ENCODE measurements at places on chromosomes 12 and 14.

- no peak for DNase-seq
Observed at GRCh38 chr12:6471989-6472360, 1.5 kb upstream of the VAMP1 start.

DNA sequence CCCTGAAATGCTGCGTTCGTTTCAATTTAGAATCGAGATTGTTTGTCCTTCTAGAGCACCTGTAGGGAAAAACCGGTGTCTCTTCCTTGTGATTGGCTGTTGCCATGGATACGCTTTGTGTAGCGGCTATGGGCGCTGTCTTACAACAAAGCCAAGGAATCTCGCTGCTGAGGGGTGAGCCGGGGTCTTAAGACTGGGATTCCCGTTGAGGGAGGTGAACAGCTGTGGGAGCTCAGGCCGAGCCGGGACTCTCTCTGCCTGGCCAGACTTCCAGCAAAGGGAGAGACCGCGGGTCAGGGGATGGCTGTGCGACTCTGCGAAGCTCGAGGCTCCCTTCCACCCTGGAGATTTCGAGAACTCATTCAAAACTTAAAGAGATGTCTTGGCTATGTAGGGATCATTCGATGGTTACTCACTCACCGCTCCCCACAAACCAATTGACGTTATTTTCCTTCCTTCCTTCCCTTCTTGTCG, at the start of the genes LRRIQ1 and TSPAN19:
Gene LRRIQ1 (plus strand): TSS at position 118 of the 474 bp plus-strand sequence. CDS start 1,826 bp downstream, outside the sequence.
Gene TSPAN19 (minus strand): TSS at position 44 of the 474 bp plus-strand sequence. CDS start 6,331 bp downstream, outside the sequence.
- peak; percentile 67 for DNase-seq

- peak; percentile 90 for DNase-seq
Observed at GRCh38 chr14:91872517-91873470, 5.5 kb upstream of the TC2N start.

DNA sequence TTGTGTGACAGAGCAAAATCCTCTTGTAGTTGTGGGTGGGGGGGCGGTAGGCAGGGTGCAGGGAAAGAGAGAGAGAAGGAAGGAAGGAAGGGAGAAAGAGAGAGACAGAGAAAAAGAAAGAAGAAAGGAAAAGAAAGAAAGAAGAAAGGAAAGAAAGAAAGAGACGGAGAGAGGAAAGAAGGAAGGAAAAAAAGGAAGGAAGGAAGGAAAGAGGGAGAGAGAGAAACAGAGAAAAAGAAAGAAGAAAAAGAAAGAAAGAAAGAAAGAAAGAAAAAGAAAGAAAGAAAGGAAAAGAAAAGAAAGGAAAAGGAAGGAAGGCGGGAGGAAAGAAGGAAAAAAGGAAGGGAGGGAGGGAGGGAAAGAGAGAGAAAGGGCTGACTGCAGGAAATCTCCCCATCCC, 17.6 kb upstream of the FAIM2 start:
- no peak for DNase-seq

GRCh38 chr14:60346706-60347105, 97.7 kb downstream of the PPM1A start:
- DNase-seq = no peak

DNA sequence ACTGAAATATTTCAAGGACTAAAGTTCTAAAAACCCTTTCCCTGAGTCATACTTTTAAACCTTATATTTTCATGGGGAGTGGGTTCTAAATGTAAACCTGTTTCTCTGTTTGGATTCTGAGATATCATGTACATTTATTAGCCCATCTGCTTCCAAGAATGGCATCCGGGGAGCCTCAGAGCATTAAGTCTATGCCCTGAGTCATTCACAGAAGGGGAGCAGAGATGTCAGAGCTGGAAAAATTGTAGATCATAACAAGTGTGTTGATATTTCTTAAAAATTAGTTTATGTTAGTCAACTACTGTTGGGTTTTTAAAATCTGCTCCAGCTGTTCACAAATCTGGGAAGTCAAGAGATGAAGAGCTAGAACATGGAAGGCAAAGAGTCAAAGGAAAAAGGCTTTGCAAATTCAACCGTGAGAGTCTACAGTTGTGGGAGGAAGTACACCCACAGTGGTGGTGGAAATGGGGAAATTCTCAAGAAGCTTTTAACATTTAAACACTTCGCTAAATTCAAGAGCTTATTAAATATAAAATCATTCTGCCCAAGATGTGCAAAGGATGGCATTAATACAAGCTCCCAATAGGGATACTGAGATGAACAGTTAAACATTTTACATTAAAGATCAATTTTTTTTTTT, 70.5 kb upstream of the FLRT2 start:
- DNase-seq = no peak

DNA sequence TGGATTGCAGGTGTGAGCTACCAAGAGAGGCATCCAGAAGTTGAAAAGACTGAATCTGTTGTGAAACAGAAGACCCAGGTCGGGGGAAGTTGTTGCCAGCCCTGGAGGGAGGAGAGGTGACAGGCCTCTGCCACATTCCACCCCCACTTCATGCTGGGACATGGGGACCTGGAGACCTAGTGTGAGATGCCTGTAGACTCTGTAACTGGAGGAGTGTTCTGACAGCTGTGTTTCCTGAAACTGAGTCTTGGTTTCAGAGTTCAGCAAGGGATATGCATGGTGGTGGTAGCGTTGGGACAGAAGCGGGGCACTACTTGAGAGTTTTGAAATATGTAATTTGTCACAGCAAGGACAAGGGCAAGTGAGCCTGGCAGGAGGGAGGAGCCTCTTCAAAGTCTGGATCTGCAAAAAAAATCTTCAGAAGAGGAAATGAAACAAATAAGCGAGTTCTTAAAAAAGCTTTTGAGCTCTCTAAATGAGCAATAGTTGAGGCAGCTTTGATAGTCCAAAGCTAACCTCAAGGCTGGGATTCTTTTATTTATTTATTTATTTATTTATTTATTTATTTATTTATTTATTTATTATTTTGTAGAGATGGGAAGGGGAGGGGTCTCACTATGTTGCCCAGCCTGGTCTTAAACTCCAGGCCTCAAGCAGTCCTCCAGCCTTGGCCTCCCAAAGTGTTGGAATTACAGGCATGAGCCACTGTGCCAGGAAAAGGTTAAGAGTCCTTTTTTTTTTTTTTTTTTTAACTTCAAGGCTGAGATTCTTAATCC, 58.9 kb upstream of the EEA1 start:
- no peak for DNase-seq

GRCh38 chr12:67484791-67485480, 163.6 kb upstream of the DYRK2 start:
- DNase-seq = no peak

- DNase-seq = peak; percentile 19
Observed at GRCh38 chr12:41510470-41510869, 322.4 kb downstream of the PDZRN4 start.

- DNase-seq = no peak
Observed at GRCh38 chr12:52151837-52152783, 39.7 kb downstream of the KRT80 start.

DNA sequence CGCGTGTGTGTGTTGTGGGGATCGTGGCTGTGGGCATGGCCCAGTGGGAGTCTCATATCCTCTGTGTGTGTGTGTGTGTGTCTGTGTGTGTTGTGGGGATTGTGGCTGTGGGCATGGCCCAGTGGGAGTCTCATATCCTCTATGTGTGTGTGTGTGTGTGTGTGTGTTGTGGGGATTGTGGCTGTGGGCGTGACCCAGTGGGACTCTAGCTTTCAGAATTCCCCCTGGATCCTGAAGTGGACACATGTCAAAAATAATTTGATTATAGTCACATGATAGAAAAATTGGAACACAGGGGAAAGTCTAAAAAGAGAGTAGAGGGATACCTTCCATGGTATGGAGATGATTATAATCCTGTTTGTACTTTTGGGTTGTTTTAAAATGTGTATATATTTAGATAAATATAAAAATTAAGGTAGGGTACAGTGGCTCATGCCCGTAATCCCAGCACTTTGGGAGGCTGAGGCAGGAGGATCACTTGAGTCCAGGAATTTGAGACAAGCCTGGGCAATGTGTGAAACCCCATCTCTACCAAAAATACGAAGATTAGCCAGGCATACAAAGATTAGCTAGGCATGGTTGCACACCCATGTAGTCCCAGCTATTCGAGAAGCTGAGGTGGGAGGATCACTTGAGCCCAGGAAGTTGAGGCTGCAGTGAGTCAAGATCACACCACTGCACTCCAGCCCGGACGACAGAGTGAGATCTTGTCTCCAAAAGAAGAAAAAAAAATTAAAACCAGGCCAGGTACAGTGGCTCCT, 11.0 kb downstream of the PAPLN start:
- DNase-seq = no peak

GRCh38 chr12:15670756-15671155, 118.4 kb downstream of the EPS8 start:
- DNase-seq = no peak

DNA sequence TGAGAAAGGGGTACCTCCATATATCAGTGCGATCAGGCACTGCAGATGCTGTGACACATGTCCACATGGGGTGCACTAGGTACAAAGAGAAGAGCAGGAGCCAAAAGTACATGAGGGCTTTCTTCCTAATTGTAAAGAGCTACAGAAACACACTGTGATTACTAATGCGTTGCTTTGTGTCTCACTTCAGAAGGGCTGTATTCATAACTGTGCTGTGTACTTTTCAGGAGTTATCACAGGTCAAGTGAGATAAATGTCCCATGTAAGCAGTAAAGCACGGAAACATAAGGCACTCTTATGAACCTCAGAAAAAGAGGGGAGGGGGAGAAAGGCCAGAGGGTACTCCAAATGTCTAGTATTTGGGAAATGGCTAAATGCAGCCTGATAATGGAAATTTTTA, 10.6 kb downstream of the SPRING1 start:
- peak; percentile 55 for DNase-seq

GRCh38 chr12:63028951-63029350, 94.0 kb upstream of the PPM1H start:
- DNase-seq = no peak

- no peak for DNase-seq
Observed at GRCh38 chr14:59882957-59883356, 12.4 kb upstream of the RTN1 start.

DNA sequence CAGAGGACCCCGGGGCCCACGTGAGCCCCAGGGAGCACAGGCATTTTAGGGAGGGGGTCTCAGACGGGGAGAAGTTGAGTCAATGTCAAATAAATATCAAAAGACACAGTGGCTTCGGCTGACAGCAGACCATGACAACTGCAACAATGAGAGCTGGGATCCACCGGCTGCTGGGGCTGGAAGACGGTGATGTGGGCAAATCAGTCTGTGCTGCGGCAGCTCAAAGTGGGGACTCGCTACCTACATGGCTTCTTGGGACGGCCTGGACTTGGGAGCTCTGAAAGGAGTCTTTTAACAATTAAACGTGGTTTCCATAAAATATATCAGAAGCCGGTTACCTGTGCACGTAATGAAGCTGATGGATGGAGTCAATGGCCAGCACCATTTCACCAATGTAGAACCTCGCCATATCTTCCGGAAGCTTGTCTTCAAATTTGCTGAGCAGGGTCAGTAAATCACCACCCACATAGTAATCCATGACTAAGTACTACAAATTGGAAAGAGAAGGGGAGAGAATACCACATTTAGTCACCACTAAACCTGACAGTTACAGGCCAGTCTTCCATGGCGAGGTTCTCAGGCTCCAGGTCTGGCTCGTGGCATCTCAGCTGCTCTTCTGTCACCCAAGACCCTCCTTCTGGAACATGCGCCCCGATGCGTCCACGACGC, 58.0 kb downstream of the CDC42BPB start:
- DNase-seq = no peak

GRCh38 chr12:8157484-8158198, 826 bp downstream of the ZNF705A start:
- DNase-seq = no peak

GRCh38 chr12:27970401-27971120, 2.0 kb downstream of the PTHLH start:
- DNase-seq = no peak

DNA sequence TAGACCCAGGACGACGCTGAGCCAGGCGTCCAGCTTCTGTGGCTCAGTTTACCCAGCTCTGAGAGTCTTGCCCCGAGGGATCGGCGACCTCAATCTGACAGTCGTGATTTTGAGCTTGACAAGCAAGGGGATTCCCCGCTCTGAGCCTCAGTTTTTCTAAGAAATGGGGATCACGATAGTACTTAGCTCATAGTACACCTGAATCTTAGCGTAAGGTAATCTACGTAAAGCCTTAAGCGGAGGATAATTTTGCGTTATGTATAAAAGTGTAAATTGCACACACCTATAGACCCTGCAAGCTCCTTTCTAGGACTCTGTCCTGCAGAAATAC, 285 bp downstream of the MVK start:
- no peak for DNase-seq

DNA sequence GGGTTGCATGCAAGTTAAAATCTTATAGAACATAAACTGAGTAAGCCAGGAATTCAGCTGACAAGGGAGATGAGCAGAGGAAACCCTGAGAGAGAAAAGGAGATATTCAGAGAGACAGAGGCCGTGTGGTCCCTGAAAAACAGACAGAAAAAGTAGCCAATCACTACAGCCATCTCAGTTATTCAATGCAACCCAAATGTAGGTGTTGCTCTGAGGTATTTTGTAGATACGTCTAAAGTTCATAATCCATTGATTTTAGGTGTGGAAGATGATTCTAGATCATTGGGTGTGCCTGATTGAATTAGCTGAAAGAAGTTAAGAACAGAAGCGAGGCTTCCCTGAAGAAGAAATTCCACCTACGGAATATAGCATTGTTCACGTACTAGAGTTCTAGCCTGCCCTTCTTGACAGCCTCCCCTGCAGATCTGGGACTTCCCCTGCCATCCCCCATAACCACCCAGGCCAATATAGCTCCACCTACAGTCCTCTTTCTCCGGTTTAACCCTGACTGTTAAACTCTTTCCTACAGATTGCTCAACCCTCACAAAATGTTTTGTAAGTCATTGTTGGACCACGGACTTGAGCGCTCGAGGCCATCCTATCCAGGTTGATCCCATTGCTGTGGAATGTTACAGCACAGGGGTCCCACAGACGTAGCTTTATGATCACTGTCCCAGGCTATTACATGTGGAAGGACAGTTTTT, 21.7 kb downstream of the AICDA start:
- no peak for DNase-seq

- no peak for DNase-seq
Observed at GRCh38 chr12:67154901-67155300, 114.3 kb upstream of the CAND1 start.

DNA sequence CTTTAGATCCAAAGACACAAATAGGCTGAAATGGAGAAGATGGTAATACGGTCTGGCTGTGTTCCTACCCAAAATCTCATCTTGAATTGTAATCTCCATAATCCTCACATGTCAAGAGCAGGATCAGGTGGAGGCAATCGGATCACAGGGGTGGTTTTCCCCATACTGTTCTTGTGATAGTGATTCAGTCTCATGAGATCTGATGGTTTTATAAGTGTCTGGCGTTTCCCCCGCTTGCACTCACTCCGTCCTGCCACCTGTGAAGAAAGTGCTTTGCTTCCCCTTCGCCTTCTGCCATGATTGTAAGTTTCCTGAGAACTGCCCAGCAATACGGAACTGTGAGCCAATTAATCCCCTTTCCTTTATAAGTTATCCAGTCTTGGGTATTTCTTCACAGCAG, 1795.5 kb upstream of the FLRT2 start:
- no peak for DNase-seq

DNA sequence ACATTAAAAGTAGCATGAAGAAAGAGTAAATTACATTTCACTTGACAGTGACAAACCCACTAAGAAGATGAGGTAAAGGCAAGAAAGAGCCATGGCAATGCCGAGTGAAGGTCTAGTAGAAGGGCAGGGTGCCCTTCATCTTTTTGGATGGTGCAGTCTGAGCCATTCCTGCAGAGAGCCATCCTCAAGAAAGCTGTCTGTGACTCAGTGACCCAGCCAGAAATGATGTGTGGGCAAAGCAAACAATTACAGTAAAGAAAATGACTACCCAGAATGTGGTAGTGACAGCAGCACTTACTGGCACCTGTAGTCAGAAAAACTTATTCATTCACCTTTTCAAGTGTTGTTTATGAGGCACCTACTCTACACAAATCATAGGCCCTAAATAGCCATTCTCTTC, 281.7 kb downstream of the DUSP6 start:
- no peak for DNase-seq

GRCh38 chr12:51751661-51752060, 96.9 kb downstream of the FIGNL2 start:
- DNase-seq = no peak
